ENCODE measurements at places on chromosomes 11 and 22.

DNA sequence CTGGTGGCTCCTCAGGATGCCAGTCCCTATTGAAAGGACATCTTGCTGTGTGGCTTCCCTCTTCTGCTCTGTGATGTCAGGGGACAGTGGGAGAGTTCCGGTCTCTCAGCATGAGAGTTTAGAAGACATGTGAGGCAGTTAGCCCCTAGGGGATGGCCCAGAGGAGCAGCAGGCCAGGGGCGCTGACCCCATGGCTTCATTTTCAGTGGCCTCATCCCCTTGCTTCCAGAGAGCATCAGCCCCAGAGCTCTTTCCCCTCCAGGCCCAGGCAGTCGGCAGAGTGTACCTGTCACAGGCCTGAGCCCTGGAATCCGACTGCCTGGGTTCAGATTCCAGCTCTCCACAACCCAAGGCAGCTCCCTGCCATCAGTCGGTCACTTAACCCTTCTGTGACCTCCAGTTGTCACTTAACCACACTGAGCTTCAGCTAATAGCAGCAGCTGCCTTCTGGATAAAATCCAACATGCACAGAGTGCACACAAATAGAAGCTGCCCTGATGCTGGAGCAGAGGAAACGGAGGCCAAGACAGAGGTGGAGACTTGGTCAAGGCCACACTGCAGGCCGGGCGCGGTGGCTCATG is 14.1 kb upstream of the LRRC10B start:
- no peak for DNase-seq

- no peak for DNase-seq
These were observed 4167.4 kb upstream of the OR11H1 start for GRCh38 chr22:11360632-11361031.

DNA sequence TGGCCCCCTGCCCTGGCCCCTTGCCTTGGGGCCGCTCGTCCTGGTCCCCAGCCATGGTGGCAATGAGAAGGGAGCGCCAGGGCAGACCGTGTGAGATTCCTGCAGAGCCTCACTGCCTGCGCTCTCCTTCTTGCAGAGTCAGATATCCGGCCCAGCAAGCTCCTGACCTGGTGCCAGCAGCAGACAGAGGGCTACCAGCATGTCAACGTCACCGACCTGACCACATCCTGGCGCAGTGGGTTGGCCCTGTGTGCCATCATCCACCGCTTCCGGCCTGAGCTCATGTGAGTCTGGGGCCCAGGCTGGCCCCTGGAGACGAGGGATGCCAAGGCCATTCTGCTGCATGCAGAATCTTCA is 114.1 kb downstream of the MICAL2 start:
- DNase-seq = peak; percentile 76

GRCh38 chr11:26620282-26621045 is 48.4 kb upstream of the MUC15 start:
- no peak for DNase-seq

- no peak for DNase-seq
These were observed 30.4 kb upstream of the SHANK2 start for GRCh38 chr11:71282581-71283351.

GRCh38 chr11:84686716-84687115 is 940.4 kb downstream of the DLG2 start:
- no peak for DNase-seq

DNA sequence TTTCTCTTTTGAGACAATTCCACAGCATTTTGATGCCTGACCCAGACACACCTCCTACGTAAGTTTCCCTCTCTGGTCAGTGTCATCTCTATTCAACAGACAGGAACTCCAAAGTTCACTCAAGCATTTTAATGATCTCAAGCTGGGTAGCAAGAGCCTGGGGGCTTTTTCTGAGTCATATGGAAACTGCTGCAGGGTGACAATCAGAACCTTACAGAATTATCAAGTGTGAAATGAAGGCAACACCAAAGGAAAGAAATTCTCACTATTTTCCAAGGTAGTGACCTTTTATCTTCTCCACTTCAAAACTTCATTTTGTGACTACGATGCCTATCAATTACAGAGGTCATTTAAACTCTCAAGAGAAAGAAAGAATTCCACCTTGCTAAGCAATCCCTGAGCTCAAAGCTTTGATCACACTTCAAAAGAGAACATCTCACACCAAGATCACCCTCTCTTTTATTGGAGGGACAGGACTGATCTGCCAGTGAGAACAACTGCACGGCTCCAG is 229.0 kb upstream of the ZC3H12C start:
- no peak for DNase-seq

DNA sequence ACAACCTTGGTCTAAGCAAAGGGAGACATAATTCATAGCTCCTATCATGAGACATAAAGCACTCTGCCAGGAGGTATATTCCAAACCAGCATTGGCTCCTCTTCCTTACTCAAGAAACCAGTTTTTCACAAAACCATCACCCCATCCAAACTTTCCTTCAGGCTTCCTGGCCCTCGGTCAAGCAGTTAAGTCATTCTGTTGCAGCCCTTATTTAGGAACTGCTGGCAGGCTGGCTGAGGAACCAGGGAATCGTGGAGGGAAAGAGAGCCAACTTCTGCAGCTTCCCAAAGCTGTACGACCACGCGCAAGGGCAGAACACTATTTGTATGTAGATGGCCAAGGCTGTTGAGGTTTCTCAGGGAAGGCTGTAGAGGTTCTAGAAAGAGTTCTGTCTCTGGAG is 680 bp downstream of the IFT46 start:
- DNase-seq = no peak

- DNase-seq = no peak
These were observed 745 bp upstream of the ZBTB44 start for GRCh38 chr11:130315354-130315970.

DNA sequence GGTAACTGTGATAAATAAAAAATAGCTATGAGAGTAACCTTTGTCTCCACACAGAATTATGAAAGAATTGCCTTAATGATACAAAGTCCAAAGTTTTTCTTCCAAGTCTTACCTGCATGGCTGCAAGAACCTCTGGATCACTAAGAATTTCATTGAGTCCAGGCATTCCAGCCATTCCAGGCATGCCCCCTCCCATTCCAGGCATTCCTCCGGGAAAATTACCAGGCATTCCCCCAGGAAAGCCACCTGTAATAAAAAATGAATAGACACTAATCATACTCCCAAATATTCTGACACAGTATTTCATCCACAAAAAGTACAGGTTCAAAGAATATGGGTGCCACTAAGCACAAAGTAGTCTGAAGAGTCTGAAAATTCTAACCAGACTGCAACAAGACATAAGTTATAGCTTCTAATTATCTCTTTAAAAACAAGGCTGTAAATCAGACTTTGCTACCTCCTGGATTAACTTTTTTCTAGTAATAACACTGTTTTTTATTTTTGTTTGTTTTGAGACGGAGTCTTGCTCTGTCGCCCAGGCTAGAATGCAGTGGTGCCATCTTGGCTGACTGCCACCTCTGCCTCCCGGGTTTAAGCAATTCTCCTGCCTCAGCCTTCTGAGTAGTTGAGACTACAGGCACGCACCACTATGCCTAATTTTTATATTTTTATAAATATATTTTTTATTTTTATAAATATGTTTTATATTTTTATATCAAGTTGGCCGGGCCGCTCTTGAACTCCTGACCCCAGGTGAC is 8.0 kb upstream of the SLC25A17 start:
- no peak for DNase-seq

DNA sequence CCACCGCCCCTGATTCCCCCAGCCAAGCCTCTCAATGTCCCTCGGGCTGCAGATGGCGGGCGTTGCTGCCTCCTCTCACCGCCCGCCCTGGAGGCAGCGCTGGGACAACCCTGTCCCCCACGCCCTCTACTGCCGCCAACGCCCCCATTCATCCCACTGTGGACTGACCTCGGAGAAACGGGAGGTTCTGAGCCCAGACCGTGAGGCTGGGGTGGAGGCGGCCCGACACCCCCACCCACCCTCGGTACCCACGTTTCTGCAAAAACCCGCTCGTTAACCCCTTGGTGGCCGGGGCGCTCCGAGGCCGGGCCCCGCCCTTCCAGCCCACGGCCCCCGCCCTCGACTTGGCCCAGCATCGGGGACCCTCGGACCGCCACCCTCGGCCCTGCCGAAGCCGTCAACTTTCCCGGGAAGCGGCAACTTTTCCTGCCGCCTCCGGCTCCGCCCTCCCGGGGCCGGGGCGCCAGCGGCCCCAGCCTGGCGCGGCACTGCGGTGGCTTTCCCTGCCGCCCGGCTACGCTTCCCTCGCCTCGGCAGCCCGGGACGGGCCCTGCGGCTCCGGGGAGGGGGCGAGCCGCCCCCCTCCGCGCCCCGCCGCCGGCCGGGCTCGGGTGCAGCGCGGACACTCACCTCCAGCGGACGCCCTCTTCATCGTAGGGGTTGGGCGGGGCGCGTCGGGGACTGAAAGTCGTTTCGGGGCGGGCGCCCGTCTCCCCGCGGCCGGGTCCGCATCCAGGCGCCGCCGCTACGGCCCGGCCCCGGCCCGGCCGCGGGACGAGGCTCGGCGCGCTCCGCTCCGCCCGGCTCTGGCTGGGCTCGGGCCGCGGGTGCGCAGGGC is 458 bp downstream of the RTN4R start:
- DNase-seq = no peak

GRCh38 chr11:8956860-8957259 is 7.4 kb downstream of the TMEM9B start:
- DNase-seq = no peak

- peak; percentile 68 for DNase-seq
These were observed 196.3 kb upstream of the ARHGAP20 start for GRCh38 chr11:110908401-110909105.

All from skeletal muscle cell (primary cell).